ENCODE measurements at places on chromosomes 11 and 22. TPM values are rescaled to one million over a fixed set of nuclear protein-coding genes. Genes with fewer than 3 reads are reported as not detected.

THAP12 gene
- total RNA-seq, result 94.8 TPM

CHEK1 gene
- 57.7 TPM for total RNA-seq

MIOX gene
- total RNA-seq, result not detected

LPXN gene
- 0.84 TPM for total RNA-seq

DNA sequence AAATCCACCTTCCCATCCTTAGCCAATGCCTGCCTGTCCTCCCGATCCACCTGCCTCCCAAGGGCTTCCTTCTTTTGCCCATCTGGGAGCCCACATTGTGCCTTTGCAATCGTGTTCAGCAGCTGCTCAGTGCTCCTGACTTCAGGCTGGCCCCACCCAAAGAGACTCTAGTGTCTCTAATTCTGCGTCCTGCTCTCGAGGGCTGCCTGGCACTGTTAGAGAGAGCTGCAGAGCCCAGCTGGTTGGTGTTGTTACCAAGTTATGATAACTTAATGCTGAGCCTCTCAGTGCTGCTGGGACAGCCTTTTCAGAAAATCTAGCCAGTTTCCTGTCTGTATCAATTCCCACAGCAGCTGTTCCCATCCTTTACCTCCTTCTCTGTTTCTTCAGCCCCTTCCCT is 69.1 kb downstream of the MICAL2 start:
- no peak for DNase-seq

DNA sequence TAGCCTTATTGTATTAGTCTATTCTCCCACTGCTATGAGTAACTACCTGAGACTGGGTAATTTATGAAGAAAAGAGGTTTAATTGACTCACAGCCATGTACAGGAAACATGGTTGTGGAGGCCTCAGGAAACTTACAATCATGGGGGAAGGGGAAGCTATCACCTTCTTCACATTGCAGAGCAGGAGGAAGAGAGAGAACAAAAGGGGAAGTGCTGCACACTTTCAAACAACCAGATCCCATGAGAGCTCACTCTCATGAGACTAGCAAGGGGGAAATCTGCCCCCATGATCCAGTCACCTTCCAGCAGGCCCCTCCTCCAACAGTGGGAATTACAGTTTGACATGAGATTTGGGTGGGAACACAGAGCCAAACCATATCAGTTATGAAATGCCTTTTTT is 179.4 kb downstream of the ARHGAP42 start:
- DNase-seq, result no peak

GRCh38 chr22:43689356-43689755 is 122.7 kb downstream of the EFCAB6 start:
- DNase-seq, result no peak

Measured in A172 (cell line).